ENCODE measurements at places on chromosomes 16 and 17. TPM values are rescaled to one million over a fixed set of nuclear protein-coding genes. Genes with fewer than 3 reads are reported as not detected.

GRCh38 chr16:51357839-51358238 lies 206.8 kb upstream of the SALL1 start:
- no peaks in the 10 kb centered on the region for H3K27me3 ChIP-seq
- no peak overlapping the region for H3K27ac ChIP-seq
- H3K4me1 ChIP-seq = no peaks in the 10 kb centered on the region
- no peaks in the 10 kb centered on the region for H3K36me3 ChIP-seq
- no peak overlapping the region for H3K4me3 ChIP-seq

DNA sequence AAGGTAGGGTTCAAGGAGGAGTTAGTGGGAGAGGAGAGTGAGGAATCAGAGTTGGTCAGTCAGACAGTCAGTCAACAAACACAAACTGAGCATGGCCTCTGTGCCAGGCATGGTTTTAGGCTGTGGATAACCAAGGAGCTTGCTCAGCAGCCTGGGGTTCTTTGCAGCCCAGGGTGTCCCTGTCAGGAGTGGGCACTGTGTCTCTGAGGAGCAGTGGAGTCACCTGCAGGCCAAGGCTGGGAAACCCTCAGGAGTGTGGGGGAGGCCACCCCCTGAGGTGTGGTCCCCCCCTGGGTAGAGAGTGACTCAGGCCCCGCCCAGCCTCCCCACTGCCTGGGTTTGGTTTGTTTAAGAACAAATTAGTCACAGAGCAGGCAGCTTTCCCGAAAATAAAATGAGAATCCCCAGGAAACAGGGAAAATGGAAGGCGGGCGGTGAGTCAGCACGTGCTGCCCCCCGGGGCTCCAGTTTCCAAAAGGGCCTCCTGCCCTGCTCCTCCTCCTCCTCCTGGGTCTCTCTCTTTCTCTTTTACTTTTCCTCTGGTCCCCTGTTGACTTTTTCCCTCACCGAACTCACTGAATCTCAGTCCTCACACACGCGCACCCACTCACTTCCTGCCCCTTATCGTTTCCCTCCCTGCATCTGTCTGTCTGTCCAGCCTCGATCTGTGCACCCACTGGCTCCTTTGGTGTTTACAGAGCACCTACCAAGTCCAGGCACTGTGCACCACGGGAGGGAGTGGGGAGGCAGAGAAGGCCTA lies 44.3 kb downstream of the SOCS3 start:
- H3K36me3 ChIP-seq = no peaks in the 10 kb centered on the region
- peak; percentile 83 for DNase-seq
- H3K4me1 ChIP-seq = peaks cover 44% of the 10 kb centered on the region
- H3K27me3 ChIP-seq = no peaks in the 10 kb centered on the region
- peak overlapping the region; percentile 90 for H3K27ac ChIP-seq
- no peak overlapping the region for H3K4me3 ChIP-seq

GRCh38 chr16:8943966-8944759 lies 19.5 kb downstream of the USP7 start:
- H3K4me3 ChIP-seq = peak overlapping the region; percentile 15
- H3K27ac ChIP-seq = no peak overlapping the region
- H3K27me3 ChIP-seq = no peaks in the 10 kb centered on the region
- H3K4me1 ChIP-seq = peaks cover 80% of the 10 kb centered on the region

- H3K27me3 ChIP-seq = no peaks in the 10 kb centered on the region
- H3K4me3 ChIP-seq = no peak overlapping the region
- no peaks in the 10 kb centered on the region for H3K36me3 ChIP-seq
- no peak overlapping the region for H3K27ac ChIP-seq
- H3K4me1 ChIP-seq = peaks cover 15% of the 10 kb centered on the region
- no peak for DNase-seq
Observed at GRCh38 chr17:74452033-74452840, 14.2 kb upstream of the CD300A start.

GRCh38 chr16:66622863-66623262 lies 18.4 kb downstream of the CMTM3 start:
- no peak overlapping the region for H3K27ac ChIP-seq
- no peaks in the 10 kb centered on the region for H3K36me3 ChIP-seq
- no peak overlapping the region for H3K4me3 ChIP-seq
- DNase-seq = no peak

DNA sequence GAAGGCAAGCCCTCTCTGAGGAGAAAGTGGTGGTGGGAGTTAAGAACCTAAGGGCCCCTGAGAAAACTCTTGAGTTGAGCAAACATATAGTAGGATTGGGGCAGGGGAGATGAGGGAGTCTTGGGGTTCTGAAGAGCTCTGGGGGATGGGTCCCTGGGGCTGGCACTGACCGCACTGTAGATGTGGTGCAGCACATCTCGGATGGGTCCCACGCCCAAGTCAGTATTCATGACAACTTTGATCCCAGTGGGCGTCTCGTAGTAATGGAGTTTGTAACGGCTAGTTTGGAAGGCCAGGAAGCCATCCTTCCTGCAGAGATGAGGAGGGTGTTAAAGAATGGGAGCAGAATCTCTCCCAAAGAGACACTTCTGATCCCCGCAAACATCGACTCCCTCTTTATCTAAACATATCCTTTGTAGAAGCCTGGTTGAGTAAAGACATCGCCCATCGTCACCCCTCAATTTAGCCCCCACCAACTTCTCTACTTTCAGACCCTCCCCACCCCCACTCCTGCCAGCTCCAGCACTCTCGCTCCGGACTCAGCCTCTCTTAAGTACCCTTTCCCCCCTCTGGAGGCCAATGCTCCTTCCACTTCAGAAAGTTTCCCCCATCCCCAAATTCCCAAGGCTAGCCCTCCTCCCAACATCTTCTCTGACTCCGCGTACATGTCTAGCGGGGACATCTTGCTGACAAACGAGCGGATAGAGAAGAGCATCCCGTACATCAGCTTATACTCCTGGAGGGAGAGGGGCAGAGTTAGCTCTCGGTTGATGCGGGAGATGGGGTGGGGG lies 710 bp downstream of the TRAPPC1 start:
- H3K27ac ChIP-seq = peak overlapping the region; percentile 80
- H3K36me3 ChIP-seq = no peaks in the 10 kb centered on the region
- no peak for DNase-seq
- no peaks in the 10 kb centered on the region for H3K27me3 ChIP-seq

DNA sequence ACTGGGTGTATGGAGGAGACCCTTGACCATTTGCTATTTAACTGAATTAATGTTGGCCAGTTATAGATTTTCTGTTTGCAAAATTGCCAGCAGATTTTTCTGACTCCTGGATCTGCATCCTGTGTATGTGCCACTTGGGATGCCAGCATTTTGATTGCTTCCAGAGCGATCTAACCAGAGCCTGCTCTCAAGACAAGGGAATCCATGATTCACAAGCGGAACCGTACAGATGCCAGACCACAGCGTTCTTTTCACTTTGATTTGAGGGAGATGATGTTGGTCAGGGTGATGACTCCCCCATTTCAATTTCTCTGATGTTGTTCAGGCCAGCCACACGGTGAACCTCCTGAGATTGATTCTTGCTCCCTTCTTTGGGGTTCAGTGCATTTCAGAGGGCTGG lies 228.7 kb downstream of the CDH13 start:
- no peak for DNase-seq
- no peaks in the 10 kb centered on the region for H3K36me3 ChIP-seq

GRCh38 chr17:7997186-7997585 lies 5.2 kb upstream of the GUCY2D start:
- peaks cover 1% of the 10 kb centered on the region for H3K4me1 ChIP-seq
- H3K36me3 ChIP-seq = no peaks in the 10 kb centered on the region
- no peak overlapping the region for H3K4me3 ChIP-seq
- H3K27me3 ChIP-seq = peaks cover 41% of the 10 kb centered on the region
- H3K27ac ChIP-seq = no peak overlapping the region

GRCh38 chr17:62627904-62628633 lies 599 bp downstream of the MRC2 start:
- peak overlapping the region; percentile 86 for H3K27ac ChIP-seq
- H3K4me1 ChIP-seq = no peaks in the 10 kb centered on the region
- DNase-seq = peak; percentile 28
- H3K27me3 ChIP-seq = peaks cover 38% of the 10 kb centered on the region

DNA sequence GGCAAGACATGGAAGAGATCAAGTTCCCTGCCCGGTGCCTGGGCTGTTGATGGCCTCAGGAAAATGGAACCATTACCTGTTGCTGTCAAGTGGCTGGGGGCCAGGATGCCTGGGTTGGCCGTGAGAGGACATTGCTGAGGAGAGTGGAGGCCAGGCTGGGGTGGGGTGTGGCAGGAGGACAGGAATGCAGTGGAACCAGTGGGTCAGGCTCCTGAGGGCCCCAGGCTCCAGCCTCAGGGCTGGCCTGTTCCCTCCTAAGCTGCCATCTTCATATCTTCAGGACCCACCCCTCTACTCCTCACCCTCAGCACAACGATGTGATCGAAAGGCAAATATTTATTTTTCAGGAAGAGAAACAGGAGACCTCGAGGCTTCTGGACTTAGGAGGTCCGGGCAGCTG lies 8.5 kb upstream of the YPEL3 start:
- H3K36me3 ChIP-seq = peaks cover 22% of the 10 kb centered on the region
- peak; percentile 29 for DNase-seq
- H3K27me3 ChIP-seq = no peaks in the 10 kb centered on the region
- H3K27ac ChIP-seq = no peak overlapping the region

Gene SCN4A
- total RNA-seq = 0.48 TPM

GRCh38 chr17:59730268-59730834 lies 22.9 kb downstream of the VMP1 start:
- no peak overlapping the region for H3K4me3 ChIP-seq
- peaks cover 6% of the 10 kb centered on the region for H3K4me1 ChIP-seq
- H3K27me3 ChIP-seq = no peaks in the 10 kb centered on the region
- H3K27ac ChIP-seq = peak overlapping the region; percentile 16
- DNase-seq = no peak

GRCh38 chr17:3979290-3979611 lies 15.0 kb upstream of the ATP2A3 start:
- H3K4me3 ChIP-seq = no peak overlapping the region
- H3K36me3 ChIP-seq = no peaks in the 10 kb centered on the region
- peak overlapping the region; percentile 82 for H3K27ac ChIP-seq

GRCh38 chr17:82915757-82916027 lies 75.9 kb upstream of the ZNF750 start:
- no peak overlapping the region for H3K27ac ChIP-seq
- no peak overlapping the region for H3K4me3 ChIP-seq
- H3K4me1 ChIP-seq = no peaks in the 10 kb centered on the region
- no peaks in the 10 kb centered on the region for H3K36me3 ChIP-seq
- DNase-seq = no peak
- H3K27me3 ChIP-seq = no peaks in the 10 kb centered on the region

Gene KRT32
- not detected for total RNA-seq

DNA sequence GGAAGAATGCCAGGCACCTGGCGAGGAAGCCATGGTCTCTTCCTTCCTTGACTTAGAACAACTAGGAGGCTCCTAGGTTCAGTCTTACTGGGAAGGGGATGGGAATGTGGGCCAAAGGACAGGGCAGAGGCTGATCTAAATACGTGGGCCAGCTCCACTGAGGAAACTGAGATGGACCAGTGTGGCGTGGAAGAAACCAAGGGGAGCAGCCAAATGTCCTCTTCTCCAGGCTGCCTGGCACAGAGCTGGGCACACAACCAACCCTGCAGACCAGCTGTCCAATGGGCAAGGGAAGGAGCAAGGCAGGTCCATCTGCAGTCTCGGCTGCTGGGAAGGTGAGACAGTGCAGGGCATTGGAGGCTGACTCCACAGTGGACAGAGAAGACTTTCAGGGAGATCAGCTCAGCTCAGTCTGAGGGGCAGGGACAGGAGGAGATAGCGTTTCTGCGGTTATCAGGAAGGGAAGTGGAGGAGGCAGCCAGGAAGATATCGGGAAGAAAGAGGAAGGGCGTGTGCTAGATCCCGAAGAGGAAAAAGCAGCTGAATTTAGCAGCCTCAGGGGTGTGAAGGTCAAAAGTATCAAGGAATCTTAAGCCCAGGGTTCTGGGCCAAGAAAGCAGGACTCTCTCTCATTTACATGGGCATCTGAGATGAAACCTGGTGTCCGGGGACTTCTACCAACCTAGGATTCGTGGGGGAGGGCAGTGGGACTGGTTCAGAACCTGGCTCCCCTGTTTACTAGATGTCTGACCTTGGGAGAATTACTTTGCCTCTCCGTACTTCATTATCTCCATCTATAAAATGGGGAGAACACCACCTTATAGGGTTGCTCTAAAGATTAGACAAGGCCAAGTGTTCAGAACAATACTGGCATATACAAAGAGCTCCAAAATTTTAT lies 1.8 kb downstream of the KIFC3 start:
- DNase-seq = no peak
- H3K27me3 ChIP-seq = peaks cover 82% of the 10 kb centered on the region
- peak overlapping the region; percentile 63 for H3K4me3 ChIP-seq
- peak overlapping the region; percentile 87 for H3K27ac ChIP-seq
- no peaks in the 10 kb centered on the region for H3K36me3 ChIP-seq

GRCh38 chr17:50638966-50639713 lies 4.5 kb downstream of the ABCC3 start:
- H3K4me1 ChIP-seq = peaks cover 47% of the 10 kb centered on the region
- H3K27me3 ChIP-seq = peaks cover 14% of the 10 kb centered on the region
- peak overlapping the region; percentile 79 for H3K27ac ChIP-seq
- peak; percentile 95 for DNase-seq
- H3K4me3 ChIP-seq = no peak overlapping the region
